ENCODE measurements at places on chromosomes 5 and 9. TPM values are rescaled to one million over a fixed set of nuclear protein-coding genes. Genes with fewer than 3 reads are reported as not detected.
A peak's percentile ranks its signal among the peaks of the same experiment; 100 is the strongest.

The ZCCHC9 gene
- 33.7 TPM for total RNA-seq

The PIP5K1B gene
- total RNA-seq = under 0.01 TPM

- no peak for DNase-seq
Observed at GRCh38 chr5:8350644-8351339, 481.8 kb downstream of the MTRR start.

DNA sequence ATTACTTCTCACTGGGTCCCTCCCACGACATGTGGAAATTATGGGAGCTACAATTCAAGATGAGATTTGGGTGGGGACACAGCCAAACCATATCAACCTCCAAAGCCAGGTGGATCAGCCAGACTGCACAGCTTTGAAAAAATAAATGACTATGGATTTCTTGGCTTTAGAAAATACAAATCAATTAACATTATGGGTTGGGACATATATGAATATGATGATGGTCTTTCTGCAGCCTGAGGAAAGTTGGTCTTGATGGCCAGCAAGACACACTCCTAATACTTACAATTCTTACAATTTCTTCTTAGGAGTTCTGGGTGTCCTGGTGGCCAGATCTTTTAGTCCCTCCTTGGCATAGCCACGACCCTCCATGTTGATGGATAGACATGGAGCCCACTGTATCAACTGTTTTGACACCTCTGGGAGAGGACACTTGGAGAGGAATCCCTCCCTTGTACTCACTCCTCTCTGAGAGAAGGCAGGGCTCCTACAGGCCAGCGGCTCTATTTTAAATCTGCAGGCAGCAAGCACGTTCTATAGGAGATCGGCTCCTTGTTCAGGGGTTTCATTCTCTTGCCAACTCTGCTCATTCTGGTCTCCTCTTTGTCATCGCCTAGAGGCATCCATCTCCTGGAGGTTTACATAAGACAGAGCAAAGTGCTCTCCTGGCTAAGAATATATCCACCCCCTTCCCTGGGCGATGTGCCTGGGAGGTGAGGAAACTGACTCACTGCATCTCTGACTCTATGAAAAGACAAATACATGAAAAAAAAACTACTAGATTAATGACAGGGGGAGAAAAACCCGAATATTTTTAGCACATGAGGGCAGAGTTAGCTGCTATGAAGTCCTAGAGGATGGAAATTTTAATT lies 145.9 kb downstream of the CARTPT start:
- DNase-seq = no peak

- peak; percentile 46 for DNase-seq
Observed at GRCh38 chr5:73376618-73377170, 71.9 kb downstream of the FOXD1 start.
